ENCODE measurements at places on chromosomes 7 and 10.

- no peak for DNase-seq
These were observed 326.6 kb upstream of the KLF6 start for GRCh38 chr10:4111643-4112042.

GRCh38 chr10:117217196-117217761 is 20.0 kb downstream of the KCNK18 start:
- DNase-seq: peak; percentile 13

GRCh38 chr10:14459665-14460064 is 128.9 kb upstream of the FRMD4A start:
- no peak for DNase-seq

DNA sequence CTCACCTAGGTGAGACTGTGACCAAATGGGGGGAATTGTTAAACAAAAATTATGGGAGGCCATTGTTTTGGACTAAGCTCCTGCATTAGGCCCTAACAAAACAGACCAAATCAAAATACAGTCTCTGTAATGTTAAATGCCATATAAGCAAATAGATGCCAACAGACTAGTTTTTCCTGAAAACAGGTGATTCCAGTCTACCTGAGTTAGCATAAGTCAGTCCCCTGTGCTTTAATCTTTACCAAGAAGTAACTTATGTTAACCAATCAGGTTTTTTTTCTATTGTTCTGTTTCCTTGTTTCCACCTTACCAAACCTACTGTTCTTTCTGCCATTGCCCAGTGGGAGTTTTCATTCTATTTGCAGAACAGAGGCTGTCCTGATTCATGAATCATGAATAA is 48.0 kb downstream of the PDZD8 start:
- no peak for DNase-seq

- no peak for DNase-seq
These were observed 36.9 kb upstream of the PTF1A start for GRCh38 chr10:23155169-23155568.

DNA sequence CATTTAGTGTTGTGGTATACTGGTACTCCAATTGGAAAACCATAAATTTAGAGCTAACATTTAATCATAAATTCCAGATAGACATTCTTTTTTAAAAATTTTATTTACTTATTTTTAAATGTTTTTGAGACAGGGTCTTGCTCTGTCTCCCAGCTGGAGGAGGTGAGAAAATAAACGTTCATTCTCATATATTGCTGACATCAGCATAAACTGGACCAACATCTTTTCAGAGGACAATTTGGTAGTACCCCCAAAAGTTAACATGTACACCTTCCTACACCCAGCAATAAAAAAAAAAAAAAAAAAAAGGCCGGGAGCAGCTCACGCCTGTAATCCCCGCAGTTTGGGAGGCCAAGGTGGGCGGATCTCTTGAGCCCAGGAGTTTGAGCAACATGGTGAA is 5.2 kb downstream of the TAS2R60 start:
- no peak for DNase-seq

DNA sequence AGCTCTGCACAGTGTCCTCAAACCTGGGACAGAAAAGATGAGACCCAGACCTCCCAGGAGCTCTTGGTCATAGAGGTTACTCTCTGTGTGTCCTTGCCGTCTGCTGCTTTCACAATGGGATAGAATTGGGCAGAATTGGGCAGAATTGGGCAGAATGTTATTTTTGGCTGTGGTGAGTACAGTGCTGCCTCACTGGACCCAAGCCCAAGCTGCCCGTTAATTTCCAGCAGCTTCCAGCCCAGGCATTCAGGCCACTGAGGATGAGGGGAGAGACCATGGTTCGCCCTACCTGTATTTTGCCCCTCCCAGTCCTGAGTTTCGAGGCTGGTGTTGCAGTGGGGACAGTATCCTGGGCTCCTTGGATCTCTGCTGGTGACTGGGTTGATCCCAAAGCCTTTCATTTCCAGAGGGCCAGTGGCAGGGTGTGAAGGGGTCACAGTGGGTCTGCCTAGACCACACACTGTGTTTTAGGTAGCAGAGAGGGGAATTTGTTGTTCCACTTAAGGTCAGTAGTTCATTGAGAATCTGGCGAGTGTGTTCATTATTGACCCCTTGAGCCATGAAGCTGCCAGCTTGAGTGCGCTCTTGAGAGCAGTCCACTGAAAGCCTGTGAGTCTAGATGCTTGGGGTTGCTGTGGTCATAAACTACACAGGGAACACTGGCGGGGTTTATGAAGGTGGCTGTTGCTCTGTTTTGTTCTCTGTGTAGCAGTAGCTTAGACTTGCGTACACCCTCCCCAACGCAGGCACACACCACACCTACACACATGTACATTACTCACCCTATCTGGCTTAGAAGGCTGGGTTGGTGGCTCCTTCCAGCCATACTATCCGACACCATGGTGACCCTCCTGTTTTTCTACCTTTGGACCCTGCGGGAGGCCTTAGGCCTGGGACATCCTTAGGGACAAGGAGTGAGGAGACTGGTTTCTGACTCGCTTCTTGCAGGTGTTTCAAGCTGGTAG is 23.5 kb downstream of the NACAD start:
- no peak for DNase-seq

- DNase-seq: no peak
These were observed 88.2 kb downstream of the PRPF18 start for GRCh38 chr10:13674645-13675588.

- no peak for DNase-seq
These were observed 13.9 kb downstream of the MMRN2 start for GRCh38 chr10:86943316-86944030.

- DNase-seq: no peak
These were observed 103.3 kb downstream of the GPAM start for GRCh38 chr10:112080231-112080630.

DNA sequence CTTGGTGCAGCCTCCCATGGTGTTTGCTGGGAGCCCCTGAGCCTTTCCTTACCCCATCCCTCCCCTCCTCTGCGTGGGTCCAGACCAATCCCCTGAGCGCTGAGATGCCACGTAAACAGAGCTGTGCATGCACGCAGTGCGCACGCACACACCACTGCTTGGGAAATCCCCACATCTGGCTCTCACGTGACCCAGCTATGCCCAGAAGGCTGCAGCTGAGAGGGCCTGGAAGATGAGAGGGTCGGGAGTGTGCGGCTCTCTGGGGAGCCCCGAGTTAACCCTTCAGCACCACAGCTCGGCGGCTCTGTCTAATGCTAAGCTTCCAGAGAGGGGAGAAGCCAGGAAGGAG is 177.2 kb downstream of the SH3PXD2A start:
- DNase-seq: peak; percentile 86

DNA sequence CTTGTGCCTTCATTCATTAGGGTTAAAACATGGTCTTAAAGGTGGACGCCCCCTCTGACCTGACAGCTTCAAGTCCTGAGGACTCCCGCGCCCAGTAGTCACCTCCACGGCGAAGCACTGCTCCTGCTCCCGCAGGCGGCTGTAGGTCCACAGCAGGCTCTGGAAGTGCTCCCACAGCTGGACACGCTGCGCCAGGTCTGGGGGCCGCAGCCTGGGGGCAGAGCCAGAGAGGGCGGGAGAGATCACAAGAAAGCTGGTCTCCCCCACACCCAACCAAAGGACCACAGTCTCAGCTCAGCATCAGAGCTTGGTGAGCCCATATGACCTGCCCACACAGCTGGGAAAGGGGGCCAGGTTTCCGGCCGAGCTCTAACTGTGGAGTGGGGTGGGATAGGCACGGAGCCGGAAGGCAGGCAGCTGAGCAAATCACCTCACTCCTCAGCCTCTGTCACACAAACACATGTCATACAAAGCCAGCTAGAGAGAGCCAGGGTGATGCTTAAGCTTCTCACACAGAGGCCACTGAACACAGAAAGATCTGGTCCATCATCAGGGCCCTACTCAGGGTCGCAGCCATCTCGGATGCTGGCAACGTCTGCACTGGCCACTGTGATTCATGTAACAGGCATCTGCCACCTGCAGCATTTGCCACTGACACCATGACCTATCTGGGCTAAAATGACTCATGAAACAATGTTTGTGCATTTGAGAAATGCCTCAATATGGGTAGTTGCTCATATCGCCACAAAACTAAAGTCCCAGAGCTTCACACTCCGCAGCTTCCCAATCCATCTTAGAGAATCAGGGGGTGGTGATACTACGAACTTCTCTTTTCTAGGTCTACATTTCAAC is 12.6 kb downstream of the HPS1 start:
- DNase-seq: no peak

DNA sequence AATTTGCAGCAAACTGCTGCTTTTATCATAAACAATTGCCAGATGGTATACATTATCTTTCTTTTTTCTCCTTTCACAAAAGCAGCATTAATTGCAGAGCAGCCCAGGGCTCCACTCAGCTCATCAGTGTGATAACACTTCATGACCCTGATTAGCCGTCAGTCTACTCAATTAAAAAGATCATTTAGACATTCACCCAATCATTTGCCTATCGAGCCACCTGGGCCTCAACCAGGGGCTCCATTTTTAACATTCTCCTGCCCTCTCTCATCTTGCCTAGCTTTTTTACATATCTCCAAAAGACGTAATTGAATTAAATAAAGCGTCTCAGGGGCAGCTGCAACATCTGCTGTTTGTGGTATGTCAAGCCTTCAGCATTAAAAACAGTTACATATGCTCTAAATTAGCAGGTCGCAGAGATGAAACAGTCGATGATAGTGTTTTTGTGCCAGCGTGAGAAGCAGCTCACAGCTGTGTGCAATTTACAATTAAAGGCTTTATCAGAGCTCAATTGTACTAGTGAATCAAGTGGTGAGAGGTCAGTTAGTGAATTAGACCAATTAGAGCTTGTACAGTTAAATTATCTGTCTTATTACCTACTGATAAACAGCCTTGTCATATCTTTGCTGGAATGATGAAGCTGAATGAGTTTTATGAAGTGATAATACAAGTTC is 522.5 kb downstream of the ETV1 start:
- DNase-seq: no peak

- DNase-seq: no peak
These were observed 8.9 kb downstream of the CDK14 start for GRCh38 chr7:90605055-90605454.

GRCh38 chr10:13518076-13518692 is 10.6 kb downstream of the BEND7 start:
- no peak for DNase-seq

DNA sequence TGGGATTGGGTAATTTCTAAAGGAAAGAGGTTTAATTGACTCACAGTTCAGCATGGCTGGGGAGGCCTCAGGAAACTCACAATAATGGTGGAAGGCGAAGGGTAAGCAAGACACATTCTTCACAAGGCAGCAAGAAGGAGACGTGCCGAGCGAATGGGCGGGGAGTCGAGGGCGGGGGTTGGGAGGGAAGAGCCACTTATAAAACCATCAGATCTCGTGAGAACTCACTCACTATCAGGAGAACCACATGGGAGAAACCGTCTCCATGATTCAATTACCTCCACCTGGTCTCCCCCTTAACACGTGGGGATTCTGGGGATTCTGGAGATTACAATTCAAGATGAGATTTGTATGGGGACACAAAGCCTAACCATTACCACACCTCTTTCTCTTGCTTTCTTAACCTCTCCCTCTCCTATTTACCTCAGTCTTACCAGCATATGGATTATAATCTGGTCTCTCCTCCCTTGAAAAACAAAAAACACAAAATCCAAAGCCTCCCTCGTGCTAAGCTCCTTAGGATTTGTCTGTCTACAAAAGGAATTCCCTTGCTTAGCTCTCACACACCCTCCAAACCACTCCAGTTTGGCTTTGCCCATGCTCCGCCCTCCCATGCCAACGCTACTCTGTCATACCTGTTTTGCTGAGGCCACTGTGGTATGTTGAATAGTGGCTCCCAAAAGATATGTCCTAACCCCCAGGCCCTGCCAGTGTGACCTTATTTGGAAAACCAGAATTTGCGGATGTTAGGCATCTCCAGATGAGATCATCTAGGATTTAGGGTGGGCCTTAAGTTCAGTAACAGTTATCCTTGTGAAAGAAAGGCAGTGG is 19.6 kb upstream of the EFCAB10 start:
- no peak for DNase-seq

DNA sequence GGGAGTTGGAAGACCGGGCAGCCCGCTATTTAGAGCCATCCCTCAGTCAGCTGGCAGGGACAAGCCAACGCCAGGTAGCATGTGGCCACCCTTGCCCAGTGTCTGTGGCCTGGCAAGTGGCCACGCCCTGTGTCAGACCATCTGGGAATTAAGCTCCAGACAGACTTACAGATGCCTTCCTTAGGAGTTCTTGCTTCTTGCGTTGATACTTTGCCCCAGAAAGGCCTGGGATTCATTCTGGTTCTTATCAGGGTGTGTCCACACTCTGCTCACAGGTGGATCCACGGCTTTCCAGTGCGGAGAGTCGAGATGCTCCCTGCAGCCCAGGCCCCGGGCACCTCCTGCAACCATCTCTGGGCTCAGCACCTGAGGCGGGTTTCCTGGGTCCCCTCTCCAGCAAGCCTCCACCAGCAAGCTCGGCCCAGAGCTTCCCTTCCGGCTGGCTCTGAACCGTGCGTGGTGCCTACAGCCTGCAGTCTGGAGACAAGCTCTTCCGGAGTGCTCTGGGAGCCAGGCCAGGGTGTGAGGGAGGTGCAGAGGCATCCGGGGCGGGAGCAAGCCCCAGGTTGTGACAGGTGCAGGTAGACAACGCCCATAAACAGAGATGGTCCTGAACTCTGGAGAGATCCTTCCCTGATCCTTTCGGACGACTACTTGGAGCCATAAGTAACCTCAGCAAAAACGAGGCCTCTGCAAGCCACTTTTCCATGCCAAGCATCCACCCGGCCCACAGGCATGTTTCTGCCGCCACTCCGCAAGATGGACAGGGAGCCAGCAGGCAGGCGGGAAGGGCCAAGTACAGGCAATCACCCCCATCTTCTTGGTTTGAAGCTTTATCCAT is 32.3 kb upstream of the PPIF start:
- DNase-seq: no peak

DNA sequence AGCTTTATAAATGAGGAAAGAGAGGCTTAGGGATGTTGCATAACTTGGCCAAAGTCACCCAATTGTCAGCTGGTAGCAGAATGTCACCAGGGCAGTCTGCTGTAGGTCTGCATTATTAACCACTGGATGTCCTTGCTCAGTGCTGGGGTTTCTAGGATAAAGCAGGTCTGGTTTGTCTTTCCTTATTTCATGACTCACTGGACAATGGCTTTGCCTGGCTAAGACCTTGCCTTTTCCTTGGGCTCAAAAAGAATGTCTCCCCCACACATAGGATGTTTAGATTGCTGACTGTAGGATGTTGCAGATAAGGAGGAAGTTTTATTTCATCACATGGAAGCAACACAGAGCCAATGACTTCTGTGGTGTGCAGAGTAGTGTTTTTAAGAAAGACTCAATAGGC is 29.4 kb downstream of the WDFY4 start:
- DNase-seq: no peak
